ENCODE measurements at places on chromosomes 6 and 20. TPM values are rescaled to one million over a fixed set of nuclear protein-coding genes. Genes with fewer than 3 reads are reported as not detected.

GRCh38 chr6:168709390-168709789, 268.4 kb downstream of the SMOC2 start:
- no peak for DNase-seq

DNA sequence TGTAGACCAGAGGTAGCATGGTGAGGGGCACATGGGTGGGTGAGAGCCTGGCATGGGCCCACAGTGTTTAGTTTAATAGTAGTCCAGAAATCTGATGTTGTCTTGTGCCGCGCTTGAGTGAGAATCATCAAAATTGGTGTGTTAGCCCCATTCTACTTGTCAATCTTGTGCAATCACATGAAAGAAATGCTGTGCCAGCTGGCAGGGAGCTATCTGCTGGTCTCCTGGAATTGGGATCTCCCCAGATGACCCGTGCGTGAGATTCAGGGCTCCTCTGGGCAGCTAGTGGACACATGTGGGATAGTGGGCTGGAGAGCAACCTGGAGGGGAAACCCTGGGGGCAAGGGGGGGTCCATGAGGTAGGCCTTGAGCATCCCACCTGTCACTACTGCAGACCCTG, 43.5 kb upstream of the ZFP64 start:
- no peak for DNase-seq

DNA sequence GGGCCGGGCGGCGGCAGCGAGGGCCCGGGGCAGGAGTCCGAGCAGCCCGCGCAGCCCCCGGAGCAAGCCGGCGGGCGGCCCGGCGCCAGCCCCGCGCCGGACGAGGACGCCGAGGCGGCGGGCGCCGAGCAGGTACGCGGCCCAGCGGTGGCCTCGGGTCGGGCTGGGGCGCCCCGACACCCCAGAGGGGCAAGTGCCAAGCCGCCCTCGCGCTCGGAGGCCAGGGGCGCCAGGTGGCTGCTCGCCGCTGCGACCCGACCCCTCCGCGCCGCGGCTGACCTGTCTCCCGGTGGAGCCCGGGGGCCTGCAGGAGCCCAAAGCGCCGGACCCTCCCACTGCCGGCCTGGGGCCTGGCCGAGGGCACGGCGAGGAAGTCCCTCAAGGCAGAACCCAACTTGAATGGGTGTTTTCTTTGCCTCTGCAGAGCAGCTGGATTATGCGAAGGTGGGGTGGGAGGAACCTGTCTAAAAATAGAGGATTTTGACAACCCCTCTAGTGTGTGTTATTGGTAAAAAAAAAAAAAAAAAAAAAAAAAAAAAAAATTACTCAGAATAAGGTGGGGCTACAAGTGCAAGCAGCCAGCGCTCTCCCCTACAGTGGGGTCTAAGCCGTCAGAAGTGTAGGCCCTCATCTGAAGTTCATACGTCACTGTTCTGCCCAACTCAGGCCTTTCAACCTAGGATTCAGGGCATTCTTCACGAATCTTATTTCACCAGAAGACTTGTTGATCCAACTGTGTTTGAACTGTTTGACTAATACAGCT, 609 bp downstream of the OGFRL1 start:
- no peak for DNase-seq

Gene SEL1L2
- total RNA-seq: not detected

Gene PTPRT
- total RNA-seq: not detected
